Bronchial epithelial cell (primary cell): ENCODE measurements at places on chromosomes 4 and X.

DNA sequence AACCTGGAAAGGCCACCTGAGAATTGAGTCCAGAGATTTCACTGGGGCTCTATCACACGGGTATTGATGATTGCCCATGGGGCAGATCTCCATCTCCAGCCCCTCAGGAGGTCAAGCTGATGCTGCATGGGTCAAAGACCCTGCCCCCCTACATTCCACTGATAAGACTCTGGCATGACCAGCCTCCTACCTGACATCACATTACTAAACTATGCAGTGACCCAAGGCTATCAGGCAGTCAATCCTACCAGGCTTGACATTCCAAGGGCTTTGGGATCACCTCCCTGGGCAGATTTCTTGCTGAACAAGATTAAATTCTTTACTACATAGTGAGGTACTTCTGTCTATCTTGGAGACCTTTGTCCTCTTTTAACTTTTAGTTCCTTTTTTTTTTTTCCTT lies 192.7 kb upstream of the STS start:
- no peak for DNase-seq

DNA sequence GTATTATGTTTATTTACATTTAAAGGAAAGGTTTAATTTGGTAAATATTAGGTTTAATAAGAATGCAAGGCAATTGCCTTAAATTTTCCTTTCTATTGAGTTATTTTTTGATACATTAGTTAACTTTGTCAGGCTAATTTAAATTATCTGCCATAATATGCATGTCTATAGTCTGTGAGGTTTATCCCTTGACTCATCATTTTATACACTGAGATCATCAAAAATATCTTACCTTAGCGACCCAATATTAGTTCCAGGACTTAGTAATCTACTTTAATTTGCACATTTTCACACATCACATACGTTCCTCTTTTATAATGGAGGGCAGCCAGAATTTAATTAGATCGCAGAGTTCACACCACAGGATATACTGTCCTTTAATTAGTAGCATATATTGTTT lies 999.5 kb upstream of the GRID2 start:
- no peak for DNase-seq

DNA sequence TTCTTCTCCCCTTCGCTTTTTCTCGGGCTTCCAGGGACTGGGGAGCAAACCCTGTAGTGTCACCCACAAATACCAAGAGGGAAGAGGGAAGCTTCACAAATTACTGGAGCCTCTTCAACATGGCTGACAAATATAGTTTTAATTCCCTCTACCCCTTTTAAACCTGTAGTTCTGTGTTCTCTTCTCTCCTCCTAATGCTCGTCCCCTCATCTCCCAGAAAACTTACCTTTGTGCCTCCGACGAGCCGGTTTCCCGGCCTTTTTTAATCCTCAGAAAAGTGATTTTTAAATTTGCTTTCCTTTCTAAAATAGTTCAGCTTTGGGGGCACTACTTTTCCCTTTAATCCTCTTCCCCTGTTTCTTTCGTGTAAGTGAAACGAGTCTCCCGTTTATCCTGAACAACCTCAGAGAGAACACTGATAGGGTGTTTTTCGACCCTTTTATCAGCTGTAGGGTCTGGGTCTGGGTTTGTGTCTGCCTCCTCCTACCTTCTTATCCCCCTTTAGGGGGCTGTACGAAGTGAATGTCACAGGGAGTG lies 408 bp downstream of the TET2 start:
- DNase-seq = no peak

DNA sequence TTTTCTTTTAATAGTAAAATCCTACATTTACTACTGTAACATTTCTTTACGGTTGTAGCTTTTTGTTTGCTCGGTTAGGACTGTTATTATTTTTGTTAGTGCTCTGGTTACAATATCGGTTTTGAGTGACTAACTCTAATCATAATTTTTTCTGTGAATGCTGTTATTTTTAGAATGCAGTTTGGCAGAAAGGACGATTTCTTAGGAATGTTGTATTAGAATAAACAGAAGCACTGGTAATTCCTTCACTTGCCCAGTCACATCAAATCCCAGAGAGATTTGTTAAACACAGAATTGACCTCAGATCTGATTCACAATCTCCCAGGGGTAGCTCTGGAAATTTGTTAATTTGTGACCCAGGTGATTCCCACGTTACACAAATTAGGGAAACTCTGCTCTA lies 21.7 kb downstream of the DDIT4L start:
- DNase-seq = no peak

- DNase-seq = peak; percentile 73
Measured at GRCh38 chr4:73573794-73574528, 46.3 kb downstream of the RASSF6 start.
